Cardiac muscle cell (in vitro differentiated cells and primary cell): ENCODE measurements at places on chromosomes 2 and 18. TPM values are rescaled to one million over a fixed set of nuclear protein-coding genes. Genes with fewer than 3 reads are reported as not detected.

GRCh38 chr2:156695020-156695419, 258.8 kb downstream of the GPD2 start:
- no peak for DNase-seq

GRCh38 chr2:235747786-235748091, 253.9 kb downstream of the AGAP1 start:
- DNase-seq, result no peak

DNA sequence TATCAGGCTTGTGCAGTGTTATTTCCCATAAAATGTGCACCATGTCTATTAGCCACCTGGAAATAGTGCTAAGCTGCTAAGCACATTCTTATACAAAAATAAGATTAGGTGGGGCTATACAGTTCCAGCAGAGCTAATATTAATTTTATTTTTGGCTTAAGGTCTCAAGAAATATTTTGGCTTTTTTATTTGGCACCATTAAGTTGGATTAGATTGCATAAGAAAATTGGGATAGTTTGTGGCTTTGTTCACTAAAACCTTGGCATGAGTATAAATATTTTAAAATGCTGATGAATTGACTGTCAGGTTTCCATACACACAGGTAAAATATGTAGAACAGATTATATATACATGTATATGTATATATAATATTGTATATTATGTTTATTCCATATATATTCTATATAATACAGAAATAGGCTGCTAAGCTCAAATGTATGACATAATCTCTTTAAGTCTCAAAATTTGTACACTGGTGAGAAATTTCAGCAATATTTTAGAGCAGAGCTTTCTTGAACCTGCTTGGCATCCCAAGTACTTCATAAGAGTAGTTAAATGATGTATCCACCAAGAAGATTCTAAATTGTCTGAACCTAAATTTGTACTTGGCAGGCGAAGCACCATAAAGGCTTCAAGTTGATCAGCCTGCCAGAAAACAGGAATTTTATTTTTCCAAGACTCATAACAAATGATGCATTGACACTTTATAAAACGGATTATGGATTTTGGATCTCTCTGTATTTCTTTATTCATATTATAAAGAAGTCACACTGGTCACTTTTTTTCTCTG, 32.6 kb downstream of the CCDC102B start:
- no peak for DNase-seq

GRCh38 chr2:55085113-55086040, 35.1 kb upstream of the RTN4 start:
- no peak for DNase-seq

DNA sequence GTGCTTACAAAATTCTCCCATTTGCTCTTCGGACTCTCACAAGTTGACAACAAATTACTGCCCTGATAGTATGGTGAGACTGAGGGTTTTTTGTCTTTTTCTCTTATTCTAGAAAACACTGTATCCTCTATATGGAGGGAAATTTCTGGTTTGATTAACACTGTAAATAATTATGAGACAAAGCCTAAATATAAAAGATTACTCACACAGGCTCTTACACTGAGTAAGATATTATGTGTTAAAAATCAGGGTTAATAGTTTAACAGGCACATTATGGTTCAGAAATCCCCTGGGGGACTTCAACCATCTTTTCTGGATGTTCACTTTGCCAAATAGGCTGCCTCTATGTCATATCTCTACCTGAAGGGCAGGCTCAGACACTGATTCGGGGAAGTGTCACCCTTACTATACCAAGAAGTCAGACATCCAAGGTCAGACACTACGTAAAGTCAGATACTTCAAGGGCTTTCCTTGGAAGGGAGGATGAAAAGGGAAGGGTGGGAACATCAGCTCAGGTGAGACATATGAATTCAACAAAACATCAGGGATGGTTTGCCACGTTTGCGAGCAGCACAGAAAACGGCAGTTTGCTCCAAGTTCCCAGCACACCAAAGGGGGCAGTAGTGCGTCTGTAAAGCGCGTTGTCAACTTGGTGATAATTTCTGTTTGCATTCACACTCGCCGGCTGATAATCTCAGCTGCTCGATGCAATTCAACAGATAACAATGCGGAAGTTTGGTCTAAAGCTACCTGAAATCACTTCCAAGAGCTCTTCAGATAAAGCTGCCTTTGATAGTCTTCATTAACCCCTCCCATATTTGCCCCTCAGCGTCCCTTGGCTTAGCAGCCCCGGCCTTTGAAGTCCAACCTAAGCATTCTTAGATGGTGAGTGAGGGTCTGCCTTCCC, 972 bp upstream of the RASGRP3 start:
- peak; percentile 82 for DNase-seq

DNA sequence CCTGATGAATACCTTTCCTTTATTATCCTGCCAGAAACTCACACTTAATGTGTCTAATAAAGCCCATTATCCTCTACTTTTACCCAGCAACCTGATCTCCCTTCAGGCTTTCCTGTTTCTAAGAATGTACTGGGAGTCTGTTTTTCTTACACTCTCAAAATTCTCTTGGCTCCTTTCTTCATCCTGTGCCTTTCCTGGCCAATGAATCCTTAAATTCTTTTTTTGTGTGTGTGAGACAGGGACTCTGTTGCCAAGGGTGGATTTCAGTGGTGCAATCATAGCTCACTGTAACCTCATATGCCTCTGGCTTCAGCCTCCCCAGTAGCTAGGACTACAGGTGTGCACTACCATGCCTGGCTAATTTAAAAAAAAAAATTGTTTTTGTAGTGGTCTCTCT, 72.7 kb downstream of the MAP2 start:
- DNase-seq, result no peak

- DNase-seq, result no peak
Measured at GRCh38 chr2:47321411-47322031, 81.4 kb upstream of the MSH2 start.

DNA sequence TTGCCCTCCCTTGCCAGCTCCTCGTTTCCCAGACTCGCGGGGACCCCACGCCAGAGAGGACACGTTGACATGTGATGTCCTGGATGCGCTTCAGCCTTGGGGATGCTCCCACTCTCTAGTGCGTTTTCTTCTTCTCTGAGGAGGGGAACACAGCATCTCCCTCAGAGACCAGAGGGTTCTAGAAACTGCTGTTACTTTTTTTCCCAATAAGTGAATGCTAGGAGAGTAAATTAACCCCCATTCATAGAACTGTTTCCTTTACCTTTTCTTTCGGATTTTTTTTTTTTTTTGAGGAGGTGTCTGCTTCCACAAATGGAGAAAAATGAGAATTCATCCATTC, 370 bp upstream of the EFEMP1 start:
- DNase-seq, result no peak

DNA sequence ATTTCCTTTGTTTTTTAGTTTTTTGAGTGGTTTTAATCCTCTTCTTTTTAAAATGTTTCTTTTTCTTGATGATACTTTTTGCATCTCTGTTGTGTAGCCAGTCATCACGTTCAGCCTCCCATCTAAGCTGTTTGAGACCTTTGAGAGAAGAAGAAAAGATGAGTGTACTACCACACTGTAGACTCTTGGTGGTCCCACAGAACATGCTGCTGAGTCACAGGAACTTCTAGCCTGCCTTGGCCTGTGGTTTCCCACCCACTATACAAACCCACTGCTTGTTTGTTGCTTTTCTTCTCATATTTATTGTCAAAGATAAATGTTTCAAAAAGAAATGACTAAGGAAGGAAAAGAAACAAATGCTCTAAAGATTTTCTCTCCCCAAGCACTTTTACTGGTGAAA, 5.5 kb downstream of the CEBPZOS start:
- no peak for DNase-seq

- DNase-seq, result no peak
Measured at GRCh38 chr18:26941584-26941983, 76.1 kb upstream of the AQP4 start.

GRCh38 chr2:80364524-80365212, 60.1 kb upstream of the LRRTM1 start:
- DNase-seq, result no peak

GRCh38 chr2:128302744-128303067, 16.0 kb downstream of the HS6ST1 start:
- DNase-seq, result no peak

DNA sequence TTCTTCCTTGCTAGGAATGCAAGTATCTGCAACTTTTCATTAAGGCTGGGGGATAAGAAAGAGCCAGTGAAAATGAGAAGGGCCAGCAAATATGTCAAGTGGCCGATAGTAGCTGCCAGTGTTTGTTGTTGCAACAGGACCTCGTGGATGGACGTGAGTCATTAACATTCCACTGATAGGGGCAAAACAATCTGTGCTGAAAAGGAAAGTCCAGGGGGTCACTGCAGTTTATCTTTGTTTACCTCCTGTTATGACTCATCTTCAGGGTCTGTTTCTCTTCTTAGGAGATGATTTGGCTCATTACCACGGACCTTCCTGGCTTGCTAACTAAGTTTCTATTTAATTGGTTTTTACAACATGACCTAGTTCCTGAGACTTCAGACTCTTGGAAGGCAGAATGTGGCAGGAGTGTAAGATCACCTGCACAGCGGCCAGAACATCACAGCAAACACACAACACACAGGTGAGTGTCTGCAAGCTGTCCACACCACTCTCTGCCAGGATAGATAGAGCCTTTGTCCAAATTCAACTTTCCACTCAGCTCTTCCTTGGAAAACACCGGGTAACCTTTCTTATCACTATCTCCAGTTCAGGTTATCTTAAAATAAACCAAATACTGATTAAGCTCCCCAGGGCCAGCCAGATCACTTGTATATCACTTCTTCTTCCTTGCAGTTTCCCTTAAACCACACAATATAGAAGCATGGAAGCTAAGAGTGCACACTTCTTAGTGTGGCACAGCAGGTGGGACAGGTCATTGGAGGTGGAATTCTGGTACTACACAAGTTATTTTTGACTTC, 157.5 kb upstream of the LMAN1 start:
- peak; percentile 93 for DNase-seq

DNA sequence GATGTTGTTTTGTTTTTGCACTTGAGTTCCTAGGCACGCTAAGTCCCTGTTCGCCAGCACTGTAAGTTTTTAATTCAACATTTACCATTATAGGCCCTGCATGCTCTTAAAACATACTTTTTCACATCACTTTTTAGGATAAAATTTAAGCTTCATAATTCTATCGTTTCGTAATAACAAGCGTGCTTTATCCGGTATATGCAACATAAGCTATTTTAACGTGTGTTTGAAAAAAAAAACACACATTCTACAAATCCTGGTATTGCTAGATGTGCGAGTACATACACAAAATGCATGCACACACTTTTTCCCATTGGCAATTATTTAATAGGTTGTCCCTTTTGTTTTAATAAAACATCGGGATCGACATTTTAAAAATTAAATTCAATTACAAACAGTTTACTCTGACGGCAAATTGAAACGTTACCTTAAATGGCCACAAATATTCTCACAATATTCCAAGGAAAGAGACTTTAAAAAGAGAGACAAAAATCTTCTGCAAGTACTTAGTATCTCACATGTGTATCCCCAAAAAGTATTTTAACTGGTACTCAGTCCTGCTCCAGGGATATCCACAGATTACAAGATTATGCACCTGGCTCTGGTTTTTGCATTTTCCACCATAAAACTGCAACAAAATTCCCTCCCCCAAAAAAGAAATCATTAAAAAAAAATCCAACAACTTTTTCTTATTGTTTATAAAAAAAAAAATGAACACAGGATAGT, 1.0 kb upstream of the TCF4 start:
- DNase-seq, result no peak

- DNase-seq, result no peak
Measured at GRCh38 chr2:12282780-12283695, 433.7 kb upstream of the TRIB2 start.

GRCh38 chr2:143157001-143157400, 27.8 kb downstream of the ARHGAP15 start:
- DNase-seq, result no peak

GRCh38 chr18:1527805-1528204, 623.1 kb downstream of the ADCYAP1 start:
- no peak for DNase-seq

- DNase-seq, result no peak
Measured at GRCh38 chr2:196284866-196285557, 113.6 kb upstream of the STK17B start.

DNA sequence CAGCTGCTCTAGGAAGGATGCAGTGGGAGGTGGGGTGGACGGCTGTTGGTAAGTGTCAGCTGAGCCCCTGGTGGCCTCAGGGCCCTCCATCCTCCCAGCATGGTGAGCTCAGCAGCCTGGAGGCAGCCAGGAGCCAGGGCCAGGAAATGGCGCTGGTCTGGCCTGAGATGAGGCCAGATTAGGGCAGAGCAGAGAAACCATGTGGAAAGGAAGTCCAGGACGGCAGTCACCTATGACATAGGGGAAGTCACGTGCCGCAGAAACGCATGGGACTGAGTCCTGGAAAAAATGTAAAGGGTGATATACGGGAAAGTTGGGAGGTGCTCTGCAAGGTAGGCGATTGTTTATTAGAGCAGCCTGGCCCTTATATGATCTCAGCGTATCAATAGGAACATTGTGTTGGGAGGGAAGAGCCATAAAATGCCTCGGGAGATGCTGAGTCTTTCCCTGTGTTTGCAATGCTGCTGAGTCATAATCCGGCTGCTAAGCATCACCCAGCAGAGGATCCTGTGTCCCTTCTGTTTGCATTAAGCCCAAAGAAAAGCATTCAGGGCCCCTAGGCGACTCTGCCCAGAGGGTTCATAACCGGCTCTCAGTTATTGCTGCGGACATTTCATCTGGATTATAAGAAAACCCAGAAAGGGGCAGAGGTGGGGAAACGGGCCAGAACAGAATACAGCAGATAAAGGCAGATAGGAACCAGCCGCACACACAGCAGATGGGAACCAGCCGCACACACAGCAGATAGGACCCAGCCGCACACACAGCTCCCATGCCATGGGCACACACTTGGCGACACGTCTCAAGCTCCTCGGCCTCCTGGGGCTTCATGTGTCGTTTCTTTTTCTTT, 30.3 kb upstream of the B3GNT7 start:
- peak; percentile 77 for DNase-seq

GRCh38 chr2:20507166-20507692, 60.4 kb downstream of the RHOB start:
- no peak for DNase-seq

DNA sequence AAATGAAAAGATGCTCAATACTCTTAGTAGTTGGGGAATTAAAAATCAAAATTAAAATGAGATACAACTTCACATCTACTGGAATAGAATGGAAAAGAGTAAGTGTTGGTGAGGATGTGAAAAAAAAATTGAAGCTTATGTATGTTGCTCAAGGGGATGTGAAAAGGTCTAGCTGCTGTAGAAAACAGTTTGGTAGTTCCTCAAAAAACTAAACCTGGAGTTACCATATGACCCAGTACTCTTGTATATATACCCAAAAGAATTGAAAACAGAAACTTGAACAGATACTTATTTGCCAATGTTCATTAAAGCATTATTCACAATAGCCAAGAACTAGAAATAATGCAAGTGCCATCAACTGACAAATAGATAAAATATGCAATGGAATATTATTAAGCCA, 208.4 kb downstream of the FIGN start:
- no peak for DNase-seq

DNA sequence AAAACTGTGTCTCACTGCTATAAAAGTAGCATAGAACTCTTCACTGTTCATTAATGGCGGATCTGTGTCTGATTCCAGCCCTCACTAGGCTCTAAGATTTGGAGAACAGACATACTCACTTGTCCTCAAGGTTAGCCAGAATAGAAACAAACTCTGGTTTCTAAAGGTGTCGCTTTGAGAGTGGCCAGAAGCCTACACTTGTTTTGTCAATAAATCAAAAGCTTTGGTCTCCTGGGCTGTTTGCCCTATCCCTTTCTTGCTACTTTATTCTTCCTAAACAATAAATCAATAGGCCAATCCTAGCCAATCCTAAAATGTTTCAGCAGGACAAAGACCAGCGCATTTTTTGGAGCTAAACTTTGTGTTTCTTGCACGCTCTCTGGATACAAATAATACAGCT, 1064.6 kb upstream of the CHAC2 start:
- DNase-seq, result peak; percentile 6

Gene ARHGEF33
- total RNA-seq, result 0.67 and 1.0 TPM in 2 replicates

Gene KCNF1
- 1.3 and 1.4 TPM in 2 replicates for total RNA-seq

Gene TUBA4B
- not detected in 2 replicates for total RNA-seq

Gene PTH2R
- 0.09 TPM in 1 of 2 replicates, not detected in the other for total RNA-seq

Gene ALLC
- not detected in 2 replicates for total RNA-seq
